ENCODE measurements at places on chromosomes 3 and 15.

GRCh38 chr3:50218448-50218847 lies 13.4 kb downstream of the SLC38A3 start:
- no peak for DNase-seq

GRCh38 chr3:141389703-141390102 lies 21.4 kb downstream of the ZBTB38 start:
- DNase-seq: no peak

GRCh38 chr15:73598530-73599160 lies 34.5 kb downstream of the NPTN start:
- DNase-seq: no peak

GRCh38 chr3:44343421-44343820 lies 4.9 kb downstream of the TCAIM start:
- no peak for DNase-seq

DNA sequence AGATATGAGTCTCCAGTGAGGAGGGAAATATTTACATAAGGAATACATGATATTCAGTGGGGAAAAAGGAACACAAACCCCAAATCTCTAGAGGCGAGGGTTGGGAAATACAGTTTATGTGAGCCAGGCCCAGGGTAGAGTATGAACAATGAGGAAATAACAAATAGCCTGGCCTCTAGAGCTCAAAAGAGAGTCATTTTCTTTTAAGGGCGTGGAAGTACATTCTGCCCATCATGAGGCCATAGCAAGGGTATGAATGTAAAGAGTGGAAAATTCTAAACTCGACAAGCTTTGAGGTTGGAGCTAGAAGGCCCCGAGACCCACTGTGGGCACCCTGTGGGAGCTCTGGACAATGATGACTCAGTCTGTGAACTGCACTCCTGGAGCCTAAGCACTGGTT lies 27.8 kb upstream of the IGF2BP2 start:
- no peak for DNase-seq

DNA sequence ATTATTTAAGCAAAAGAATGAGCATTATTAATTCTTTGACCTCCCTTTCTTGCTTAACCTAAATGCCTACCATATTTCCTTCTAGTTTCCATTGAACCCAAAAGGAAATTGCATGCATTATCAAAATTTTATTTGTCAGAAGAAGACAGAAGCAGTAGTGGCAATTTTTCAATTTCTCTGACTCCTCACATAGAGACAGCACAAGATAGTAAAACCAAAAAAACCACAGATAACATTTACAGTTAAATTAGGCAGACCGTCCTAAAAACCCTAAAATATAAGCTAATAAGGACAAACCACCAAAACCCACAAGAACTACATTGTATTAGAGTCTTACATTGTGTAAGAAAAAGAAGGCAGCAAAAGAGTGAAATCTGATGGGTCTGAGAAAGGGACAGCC lies 27.1 kb downstream of the GOLGB1 start:
- no peak for DNase-seq

DNA sequence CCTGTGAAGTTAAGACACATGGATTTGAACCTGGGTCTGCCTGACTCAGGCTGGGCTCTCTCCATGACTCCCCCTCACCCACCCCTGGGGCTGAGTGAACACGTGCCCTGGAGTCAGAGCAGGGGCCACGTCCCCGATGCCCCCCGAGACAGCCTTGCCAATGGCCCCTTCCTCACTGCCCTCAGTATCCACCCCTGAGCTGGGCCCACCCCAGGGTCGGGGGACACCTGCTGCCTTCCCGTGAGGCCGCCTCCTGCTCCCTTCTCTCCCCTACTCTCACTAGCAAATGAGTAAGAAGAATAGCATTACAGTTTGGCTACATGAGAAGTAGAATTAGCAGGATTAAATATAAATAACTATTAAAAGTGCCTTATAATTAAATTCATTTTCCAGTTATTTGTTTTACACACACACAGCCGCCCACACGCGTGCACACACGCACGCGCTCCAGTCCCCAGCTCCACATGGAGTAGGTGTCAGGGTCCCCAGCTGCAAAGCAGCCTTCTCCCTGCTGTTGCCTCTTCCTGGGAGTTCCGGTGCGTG lies 117.4 kb upstream of the LINGO1 start:
- DNase-seq: no peak

- DNase-seq: no peak
These were observed 19.8 kb downstream of the MORC1 start for GRCh38 chr3:109098079-109098644.

DNA sequence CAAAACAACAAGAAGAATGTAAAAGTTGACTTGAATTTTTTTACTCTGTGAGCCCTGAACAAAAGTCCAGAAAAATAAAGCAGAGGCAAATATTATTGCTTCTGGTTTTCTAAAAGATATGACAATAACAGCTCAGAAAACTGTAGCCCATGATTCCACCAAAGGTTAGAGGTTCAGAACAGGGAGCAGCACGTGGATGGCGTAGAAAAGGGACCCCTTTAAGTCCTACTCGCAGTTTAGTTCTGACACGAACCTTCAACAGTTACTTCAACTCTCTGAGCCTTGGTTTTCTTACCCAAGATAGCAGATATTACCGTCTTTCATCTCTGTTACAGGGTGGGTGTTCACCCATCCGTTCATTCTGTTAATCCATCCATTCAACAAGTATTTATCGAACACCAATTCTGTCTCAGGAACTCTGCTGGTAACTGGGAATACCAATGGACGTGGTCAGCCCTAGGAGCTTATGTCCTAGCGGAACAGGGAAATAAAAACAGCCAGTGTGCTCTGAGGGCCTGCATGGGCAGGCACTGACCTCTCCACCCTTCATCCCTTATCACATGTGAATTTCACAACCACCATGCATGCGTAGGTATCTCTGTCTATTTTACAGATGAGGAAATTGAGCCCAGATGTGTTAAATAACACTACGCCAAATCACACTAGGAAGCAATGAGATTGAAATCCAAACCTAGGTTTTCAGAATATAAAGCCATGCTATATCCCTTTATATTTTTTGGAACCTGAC lies 274.2 kb upstream of the ICE2 start:
- DNase-seq: no peak

DNA sequence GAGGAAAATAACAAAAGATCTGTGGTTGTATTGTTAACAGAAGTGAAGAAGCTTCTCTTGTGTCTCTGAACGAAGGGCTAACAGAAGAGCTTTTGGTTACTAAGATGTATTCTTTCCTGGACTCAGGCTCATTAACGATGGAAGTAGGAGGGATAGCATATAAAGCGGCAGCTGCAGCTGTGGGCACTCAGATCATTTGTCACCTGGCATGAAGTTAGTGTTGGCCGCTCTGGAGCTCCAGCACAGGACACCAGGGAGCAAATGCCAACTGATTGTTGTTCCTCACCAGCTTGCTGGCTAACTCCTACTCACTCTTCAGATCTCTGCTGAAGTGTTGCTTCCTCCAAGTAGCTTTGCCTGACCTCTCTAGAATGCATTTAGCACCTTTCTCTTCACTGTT lies 15.5 kb upstream of the SLITRK3 start:
- DNase-seq: no peak

- DNase-seq: no peak
These were observed 55.5 kb upstream of the AGTR1 start for GRCh38 chr3:148642214-148642613.

- DNase-seq: no peak
These were observed 98.1 kb downstream of the LRIG1 start for GRCh38 chr3:66402596-66403290.

DNA sequence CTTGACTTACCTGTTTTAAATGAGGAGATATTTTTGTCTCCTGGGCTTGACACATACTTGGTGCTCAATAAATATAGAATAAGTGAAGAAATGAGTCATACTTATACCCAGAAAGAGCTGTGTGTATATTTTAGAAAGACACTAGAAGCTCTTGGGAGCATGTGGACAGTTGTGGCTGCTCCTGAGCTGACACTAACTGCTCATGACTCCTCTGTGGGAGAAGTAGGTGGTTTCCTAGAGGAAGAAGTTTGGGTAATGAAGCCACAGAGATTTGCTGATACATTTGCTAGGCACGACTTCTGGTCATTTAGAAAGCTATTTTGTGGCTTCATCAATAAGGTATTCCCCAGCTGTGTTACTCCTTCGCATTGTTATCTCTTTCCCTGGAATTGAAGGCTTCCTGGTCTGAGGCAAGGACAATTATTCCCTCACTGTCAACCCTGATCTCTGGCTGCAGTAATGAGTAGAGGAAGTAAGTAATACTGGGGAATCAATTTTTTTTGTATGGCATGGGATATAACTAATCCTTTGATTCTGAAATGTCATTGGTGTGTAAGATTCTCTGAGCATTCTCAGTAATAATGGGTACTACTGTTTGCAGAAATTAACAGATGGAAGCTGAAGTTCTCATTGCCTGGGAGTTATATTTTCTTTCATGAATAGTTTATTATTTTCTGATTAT lies 79.6 kb upstream of the DCBLD2 start:
- DNase-seq: no peak

DNA sequence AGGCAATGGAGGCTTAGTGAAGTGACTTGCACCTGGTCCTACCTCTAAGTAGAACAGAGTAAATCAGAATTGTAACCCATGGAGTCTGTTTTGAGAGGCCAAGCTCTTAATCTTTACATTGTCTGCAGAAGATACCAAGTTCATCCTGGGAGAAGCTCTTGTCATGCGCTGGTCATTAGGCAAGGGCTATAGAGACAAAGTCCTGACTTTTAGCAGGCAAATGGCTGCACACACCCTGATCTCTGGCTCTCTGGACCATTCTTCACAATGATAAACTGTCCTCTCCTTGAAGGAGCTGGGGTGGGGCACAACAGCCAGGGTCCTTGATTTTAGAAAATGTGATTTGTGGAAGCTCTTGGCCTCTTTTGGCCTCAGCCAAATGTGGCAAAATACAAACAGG lies 65.4 kb downstream of the MCTP2 start:
- DNase-seq: no peak

DNA sequence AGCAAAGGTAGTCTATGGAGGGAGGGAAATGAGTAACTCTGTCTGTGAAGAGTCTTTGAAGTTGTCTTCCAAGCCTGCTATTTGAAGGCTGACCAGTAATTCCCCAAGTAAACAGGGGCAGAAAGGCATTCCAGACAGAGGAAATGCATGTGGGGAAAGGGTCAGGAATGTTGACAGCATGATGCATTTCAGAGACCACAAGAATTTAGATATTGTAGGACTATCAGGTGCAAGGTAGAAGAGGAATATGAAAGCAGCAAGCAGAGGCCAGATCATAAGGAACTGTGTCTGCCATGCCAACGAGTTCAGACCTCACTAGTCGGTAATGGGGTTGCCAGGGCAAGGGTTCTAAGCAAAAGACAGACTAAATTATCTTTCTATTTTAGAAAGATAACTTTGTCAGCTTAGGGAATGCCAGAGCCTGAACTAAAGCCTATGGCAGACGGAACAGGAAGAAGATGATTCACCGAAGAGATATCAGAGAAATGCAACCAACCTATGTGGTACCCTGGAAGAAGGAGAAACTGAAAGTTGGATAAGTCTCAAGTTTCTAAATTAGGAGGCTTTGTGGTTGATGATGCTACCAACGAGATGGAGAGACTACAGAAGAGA lies 327.0 kb upstream of the RORA start:
- no peak for DNase-seq

DNA sequence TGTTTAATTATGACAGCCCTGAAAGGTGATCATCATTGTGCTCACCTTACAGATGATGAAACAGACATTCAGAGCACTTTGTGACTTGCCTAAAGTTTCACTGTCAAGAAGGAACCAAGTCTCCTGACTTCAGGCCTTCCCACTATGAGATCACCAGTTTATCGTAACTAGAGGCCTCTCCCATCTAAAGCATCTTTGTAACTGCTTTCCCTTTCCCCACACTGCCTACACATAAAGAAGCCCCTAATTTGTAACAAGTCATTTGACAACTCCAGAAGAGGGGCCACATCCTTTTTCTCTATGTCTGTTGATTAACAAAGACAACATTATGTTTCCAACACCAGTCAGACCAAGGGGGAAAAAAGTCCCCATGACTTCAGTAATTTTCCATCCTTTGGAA lies 1.1 kb downstream of the KLHL6 start:
- DNase-seq: no peak

GRCh38 chr3:104764496-104764895 lies 602.2 kb upstream of the ALCAM start:
- no peak for DNase-seq
